ENCODE measurements at places on chromosomes 2 and 18.

GRCh38 chr2:60527762-60528161, 25.7 kb downstream of the BCL11A start:
- no peak for DNase-seq

- peak; percentile 80 for DNase-seq
Observed at GRCh38 chr2:101295895-101296294, 12.6 kb downstream of the RNF149 start.

DNA sequence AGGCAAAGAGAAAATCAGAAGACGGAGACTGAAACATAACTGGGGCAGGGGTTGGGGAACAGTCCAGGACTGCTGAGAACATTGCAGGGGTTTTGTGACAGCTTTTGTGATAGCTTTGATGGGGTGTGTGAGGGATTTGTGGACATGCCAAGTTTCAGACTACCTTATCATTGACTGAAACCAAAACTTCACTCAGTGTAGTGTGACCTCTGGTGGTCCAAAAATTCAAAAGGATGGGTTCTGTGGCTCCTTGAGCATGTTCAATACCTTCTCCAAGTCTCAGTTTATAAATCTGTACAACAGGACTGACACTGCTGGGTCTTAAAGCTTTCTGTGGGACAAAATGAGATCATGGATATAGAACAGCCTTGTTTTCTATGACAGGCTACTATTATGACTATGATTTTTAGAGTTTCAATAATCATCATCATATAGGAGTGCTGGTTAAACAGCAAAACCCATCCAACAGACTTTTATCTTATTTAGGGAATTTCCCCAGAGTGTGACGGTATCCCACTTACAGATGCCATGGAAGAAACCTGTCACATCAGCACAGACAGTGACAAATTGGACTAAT, 259.2 kb upstream of the SLC14A2 start:
- DNase-seq = no peak

GRCh38 chr2:55134316-55134706, 84.1 kb upstream of the RTN4 start:
- no peak for DNase-seq

DNA sequence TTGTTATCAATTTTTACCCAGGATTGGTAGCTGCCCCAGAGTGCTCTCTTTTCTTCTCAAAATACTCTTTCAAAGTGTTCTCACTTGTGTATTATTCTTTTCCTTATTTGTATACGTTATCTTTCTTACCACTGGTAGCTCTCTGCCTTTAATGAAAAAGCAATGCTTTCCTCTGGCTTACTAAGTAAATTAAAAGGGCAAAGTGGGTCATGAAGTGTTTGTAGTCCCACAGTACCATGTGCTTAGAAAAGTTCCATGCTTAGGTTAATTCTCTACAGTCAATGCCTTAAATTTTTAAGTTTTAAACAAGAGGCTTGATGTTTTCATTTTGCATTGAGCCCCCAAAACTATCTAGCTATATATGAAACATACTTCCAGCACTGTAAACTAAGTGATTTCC, 300.2 kb downstream of the ASXL3 start:
- no peak for DNase-seq

DNA sequence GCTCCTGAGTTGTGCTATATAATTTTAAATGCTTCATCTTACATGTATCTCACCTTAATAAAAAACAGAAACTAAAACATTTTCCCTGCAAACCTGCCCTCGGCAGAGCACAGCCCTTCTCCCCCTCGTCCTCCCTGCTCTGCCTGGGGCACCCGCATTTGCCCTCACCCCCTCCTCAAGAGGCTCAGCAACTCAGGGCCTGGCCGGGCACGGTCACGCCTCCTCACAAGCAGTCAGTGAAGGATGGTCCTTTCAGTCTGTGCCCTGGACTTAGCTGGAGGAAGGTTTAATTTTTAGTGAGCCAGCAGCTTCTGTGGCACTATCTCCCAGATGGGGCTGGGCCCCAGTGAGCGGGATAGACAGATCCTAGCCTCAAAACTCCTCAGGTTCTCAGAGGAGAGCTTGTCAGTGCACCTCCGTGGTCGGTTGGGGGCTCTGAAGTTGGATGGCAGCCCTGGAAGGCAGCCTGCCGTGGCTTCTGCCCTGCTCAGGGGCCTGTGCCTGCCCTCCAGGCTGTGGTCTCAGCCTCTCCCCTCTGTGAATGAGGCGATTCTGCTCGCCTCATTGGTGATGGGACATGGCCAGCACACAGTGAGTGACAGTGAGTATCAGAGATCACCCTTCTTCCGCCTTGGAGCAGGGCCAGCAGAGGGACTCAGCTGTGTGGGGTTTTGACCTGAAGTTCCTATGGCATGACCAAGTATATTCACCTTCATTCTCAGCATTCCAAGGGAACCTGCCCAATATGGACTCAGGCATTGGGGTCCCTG, 56.3 kb upstream of the AFF3 start:
- no peak for DNase-seq

DNA sequence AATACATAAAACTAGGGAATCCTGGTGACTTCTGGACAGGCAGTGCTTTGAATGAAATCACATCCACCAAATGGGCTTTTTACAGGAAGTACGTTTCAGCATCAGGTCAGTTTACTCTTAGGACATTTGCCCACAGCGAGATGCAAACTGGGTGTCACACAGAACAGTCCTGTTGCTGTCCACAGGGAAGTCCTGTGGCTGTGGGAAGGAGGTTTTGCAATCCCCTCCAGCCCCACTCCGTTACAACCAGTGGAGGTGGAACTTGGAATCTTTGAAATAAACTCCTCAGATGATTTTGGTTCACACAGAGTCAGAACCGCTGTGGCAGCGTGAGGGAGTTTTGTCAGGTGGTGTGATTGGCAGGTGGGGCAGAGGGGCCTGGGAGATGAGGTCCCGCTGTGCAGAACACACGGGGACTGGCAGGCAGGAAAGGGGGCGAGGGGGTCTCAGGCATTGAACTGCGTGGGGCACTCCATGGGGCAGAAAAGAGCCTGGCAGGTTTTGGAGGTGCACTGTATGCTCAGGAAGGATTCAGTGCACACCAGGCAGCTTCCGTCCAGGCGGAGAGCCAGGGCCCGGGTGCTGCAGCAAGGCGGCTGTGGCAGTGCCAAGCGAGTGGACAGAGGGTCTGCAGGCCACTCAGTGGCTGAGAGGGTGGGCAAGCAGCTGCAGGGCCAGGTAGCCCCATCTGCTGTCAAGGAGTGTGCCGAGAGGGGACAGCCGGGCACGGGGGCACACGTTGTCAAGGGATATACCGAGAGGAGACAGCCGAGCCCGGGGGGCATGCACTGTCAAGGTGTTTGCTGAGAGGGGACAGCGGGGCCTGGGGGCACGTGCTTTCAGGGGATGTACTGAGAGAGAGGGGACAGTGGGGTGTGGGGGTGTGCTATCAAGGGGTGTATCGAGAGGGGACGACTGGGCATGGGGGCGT, 148.7 kb downstream of the LDLRAD4 start:
- DNase-seq = no peak

GRCh38 chr2:124908411-124908810, 883.3 kb downstream of the CNTNAP5 start:
- DNase-seq = peak; percentile 1

- DNase-seq = no peak
Observed at GRCh38 chr2:173386738-173387065, 32.0 kb downstream of the CDCA7 start.

DNA sequence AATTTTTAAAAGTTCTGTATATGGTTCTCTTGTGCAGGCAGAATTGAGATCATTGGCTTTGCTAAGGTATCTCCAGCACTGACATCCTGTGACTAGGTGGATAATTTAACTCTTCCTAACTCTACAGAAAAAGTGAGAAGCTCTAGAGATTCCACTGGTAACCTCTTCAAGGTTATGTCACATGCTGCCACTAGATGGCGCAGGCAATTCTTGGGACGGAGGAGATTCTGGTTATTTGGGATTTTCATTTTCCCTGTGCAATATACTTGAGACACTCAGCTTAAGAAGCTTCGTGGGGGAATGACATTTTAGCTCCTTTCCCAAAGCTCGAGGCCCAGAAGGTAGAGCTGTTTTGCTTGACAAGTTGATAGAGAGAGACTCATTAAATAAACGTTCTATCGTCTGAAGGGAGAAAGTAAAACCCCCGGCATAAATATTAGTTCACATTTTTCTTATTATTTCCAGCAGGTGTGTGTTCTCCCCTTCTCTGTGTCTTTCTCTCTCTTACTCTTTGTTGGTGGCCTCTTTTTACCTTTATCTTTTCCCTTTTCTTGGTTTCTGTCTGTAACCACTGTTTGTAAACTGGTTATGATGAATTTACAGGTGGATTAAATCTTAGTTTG, 26.6 kb upstream of the LANCL1 start:
- peak; percentile 57 for DNase-seq

DNA sequence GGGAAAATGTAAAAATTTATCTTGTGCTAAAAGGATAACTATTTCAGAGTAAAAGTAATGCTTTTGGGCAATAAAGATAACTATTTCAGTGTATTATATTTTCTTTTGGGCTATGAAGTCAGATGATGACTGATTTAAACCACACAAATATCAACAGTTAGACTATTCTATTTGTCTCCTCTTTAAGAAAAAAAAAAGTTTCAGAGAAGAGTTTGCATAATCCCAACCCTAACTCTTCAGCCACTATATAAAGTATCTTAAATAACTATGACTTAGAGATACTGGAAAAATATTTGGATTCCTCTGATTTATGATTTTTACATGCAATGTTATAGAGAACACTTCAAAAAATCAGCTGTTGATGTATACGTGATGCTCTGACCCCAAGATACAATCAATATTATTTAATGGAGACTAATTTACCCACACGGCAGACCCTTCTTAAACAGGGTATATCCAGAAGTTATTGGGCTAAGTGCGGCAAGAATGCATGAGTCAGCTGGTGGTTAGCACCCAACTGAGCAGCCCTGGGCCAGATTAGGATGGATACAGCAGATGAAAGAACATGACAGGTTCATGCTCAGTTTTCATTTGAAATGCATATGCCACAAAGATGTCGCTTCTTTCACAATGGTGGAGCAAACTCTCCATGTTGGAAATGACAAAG, 279.0 kb downstream of the AFF3 start:
- no peak for DNase-seq

- no peak for DNase-seq
Observed at GRCh38 chr2:65081232-65081685, 25.0 kb downstream of the CEP68 start.

DNA sequence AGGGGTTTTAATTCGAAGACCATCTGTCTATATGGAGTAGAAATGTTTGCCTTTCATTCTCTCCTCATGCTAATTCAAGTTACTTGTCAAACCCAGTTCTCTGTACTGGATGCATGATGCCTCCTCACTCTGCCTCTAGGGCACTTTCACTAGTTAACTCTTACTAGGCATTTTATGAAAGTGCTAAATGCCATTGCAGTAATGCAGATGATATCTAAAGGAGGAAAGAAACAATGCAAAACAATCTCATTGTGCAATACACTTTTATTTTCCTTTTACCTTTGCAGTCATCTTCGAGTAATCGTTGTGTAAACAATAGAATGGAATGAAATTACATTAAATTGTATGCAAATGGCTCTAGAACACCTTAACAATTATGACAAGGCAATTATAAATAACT, 293.6 kb downstream of the STK39 start:
- DNase-seq = no peak

DNA sequence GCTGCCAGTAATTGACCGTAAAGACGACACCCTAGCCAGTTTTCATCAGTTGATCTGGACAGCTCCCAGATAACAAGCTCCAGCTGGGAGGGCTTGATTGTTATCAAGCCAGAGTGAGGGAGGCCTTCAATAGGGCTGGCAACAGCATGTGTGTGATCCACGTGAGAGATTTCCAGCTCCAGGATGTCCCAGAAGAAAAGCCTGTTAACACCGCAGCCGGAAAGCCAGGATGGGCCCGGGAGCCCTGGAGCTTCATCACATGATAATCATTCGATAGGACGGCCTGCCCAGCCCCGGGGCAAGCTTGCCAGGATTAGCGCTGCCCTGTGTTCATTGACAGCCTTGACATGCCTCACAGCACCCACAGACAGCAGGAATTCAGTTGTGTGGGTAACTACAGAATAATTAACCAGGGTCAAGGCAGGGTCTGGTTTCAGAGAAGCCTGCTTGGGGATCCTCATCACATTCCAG, 182.5 kb downstream of the C1D start:
- DNase-seq = peak; percentile 36

GRCh38 chr18:59323931-59324622, 5.6 kb upstream of the CPLX4 start:
- DNase-seq = no peak

DNA sequence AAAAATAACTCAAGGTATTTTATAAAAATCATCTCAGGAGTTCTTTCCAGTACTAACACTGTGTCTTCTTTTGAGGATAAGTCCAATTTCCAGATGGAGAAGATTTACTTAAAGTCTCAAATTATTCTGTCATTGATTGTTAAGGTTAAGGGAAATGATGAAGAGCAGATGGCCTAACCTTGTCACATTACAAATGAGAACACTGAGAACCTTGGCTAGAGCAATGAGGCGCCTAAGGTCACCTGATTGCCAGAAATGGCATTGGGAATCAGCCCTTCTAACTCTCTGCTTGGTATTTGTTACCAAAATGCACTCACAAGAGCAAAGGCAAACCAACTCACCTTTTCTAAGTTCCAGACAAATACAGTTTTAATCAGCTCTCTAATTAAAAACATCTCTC, 835.1 kb downstream of the RNF144A start:
- no peak for DNase-seq

GRCh38 chr2:30611583-30611982, 164.5 kb downstream of the LCLAT1 start:
- peak; percentile 3 for DNase-seq

All from iris pigment epithelial cell (primary cell).